Activated T-cell treated with anti-CD3 and anti-CD28 coated beads for 24 hours (primary cell): ENCODE measurements at places on chromosomes 4 and X.

GRCh38 chr4:52247941-52248340, 196.8 kb downstream of the SPATA18 start:
- DNase-seq: no peak

DNA sequence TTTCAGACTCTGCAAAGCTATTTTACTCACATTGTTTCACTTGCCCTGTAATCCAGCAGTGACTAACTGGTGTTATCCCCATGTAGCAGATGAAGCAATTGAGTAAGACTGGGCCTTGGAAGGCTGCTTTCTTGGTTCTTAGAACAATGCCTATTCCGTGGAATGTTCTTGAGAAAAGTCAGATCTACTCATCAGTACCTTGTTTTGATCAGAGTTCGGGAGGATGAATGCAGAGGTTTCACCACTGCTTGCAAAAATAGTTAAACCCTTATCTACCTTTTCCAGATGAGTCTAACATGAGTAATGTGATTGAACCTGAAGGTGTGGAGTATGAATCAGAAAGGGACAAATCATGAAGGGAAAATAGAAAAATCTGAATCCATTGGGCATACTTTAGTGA, 1.8 kb downstream of the MAOB start:
- DNase-seq: no peak

- DNase-seq: no peak
Observed at GRCh38 chr4:186932196-186932595, 208.5 kb upstream of the FAT1 start.

- DNase-seq: no peak
Observed at GRCh38 chrX:72526534-72527508, 45.8 kb downstream of the HDAC8 start.

- DNase-seq: no peak
Observed at GRCh38 chrX:152136312-152136711, 2.1 kb downstream of the MAGEA10 start.

DNA sequence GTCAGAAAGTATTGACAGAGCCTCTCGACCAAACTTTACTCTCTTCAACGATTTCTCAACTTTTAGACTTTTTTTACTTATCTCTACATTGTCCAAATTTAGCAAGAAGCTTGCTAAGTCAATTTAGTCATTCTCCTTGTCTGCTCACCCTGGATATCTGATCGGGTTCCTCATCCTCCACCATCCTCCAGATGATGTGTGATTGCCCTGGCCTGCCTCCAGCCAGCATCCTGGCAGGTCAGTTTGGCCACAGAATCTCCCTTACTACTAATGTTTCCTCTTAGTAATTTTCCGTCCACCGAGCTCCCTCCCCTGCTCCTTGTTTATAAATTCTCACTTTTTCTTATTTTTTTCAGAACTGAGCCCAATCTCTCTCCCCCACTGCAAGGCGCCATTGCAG, 167.9 kb upstream of the ZFP42 start:
- DNase-seq: no peak

DNA sequence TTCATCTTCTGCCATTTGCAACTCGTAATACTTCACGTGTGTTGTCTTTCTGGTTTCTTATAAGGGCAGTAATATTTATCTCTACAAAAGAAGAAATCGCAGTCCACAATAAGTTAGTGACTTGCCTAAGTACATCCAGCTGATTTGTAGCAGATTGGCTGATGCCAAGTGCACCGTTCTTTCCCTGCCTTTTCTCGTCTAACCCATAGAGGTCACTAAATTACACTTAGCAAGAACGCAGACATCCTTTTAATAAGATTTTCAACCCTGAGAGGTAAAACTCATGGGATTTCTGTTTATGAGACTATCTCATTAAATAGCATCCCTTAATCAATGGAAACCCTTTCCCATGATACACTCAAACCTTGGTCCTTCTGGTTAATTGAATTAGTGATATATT, 408.6 kb upstream of the ACTRT1 start:
- DNase-seq: no peak

GRCh38 chr4:126136922-126137781, 822.4 kb downstream of the FAT4 start:
- no peak for DNase-seq

DNA sequence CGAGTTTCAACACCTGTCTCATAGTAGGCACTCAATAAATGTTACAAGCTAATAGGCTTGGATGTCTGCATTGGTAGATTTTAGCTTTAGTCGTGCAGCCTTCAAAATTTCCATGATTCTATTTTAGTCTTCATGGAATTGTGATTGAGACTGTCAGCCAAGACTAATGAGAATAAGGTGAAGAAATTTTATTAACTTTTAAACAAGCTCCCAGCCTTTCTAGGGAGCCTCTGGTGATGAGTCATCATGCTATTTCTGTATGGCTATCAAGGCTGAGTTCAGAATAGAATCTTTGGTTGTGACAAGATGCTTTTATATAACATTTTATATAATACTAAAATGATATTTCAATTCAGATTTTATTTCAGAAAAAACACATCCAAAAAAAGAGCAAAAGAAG, 685.8 kb downstream of the GABRG1 start:
- no peak for DNase-seq

DNA sequence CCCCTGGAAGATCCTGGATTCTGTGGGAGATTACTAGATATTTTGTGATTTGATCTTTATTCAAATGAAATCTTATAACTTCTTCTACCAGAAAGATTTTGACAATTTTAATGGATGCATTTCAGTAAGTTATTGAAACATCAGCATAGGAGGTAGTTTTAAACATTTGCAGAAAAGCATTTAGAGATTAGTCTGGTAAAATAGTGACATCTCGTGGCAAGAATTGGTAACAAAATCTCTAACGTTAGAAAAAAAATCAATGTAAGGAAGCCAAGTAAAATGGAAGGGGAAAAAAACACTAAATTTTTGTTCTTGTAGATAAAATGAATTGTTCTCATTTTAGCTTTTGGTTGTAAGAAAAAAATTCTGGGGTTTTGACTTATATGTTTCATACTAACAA, 73.3 kb downstream of the TASL start:
- DNase-seq: no peak

GRCh38 chr4:95288552-95288951, 260.2 kb downstream of the UNC5C start:
- no peak for DNase-seq

DNA sequence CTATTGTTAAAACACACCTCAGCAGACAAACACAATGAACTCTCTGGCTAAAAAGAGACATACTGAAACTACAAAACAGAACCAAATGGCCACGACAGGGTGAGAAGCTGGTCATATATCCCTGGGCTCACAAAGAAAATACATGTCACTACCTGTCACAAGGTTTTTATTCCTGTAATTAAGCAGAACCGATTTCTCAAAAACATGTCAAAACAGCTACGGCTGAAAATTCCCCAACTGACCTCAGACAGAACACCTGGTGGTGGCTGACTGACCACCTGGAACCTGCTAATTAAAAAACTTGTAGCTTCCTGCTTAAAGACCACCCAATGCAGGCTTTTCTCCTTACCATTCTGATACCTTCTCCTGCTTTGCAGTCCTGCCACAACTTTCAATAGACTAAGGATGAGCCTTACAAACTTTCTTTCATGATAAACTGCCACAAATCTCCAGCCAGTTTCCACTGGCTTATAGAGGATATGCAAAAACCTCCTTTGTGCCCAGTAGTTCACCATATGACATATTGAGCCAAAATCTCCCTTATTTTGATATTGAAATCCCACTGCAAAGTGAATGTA, 571.9 kb downstream of the SPOCK3 start:
- DNase-seq: no peak

- no peak for DNase-seq
Observed at GRCh38 chr4:62301500-62301899, 1101.4 kb downstream of the ADGRL3 start.

GRCh38 chrX:104172121-104172520, 5.9 kb downstream of the FAM199X start:
- no peak for DNase-seq

DNA sequence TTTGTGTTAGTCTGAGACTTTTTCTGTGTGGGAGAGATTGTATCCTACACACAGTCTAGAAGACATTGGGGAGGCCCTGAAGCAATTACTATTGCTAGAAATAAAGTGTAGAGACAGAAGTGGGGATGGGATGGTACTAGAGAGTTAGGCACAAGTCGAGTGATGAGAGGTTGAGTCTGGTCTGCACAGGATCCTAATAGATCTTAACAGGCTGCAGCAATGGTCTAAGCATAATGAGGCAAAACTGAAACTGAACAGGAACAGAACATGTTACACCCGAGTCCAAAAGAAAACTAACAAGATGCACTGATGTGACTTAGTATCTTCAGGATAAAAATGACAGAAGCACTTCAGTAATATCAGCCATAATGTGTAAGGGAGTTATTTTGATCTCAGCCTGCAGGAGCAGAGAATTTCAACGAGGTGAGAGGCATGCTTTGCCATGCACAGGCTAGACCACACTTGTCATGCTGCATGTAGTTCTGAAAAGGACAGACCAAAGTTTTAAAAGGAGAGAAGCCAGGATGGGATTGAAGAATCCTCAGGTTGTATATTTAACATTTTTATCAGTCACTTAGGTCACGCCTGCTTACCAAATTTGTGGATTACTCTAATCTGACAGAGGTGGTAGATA, 205.8 kb upstream of the BOD1L1 start:
- DNase-seq: no peak

GRCh38 chrX:70908541-70908940, at the start of gene TEX11:
Gene TEX11, minus strand, starts transcription at chrX:70908711. Its CDS starts 922 bp downstream, at chrX:70907789.
- no peak for DNase-seq

GRCh38 chrX:16910376-16910775, 36.1 kb upstream of the REPS2 start:
- no peak for DNase-seq

DNA sequence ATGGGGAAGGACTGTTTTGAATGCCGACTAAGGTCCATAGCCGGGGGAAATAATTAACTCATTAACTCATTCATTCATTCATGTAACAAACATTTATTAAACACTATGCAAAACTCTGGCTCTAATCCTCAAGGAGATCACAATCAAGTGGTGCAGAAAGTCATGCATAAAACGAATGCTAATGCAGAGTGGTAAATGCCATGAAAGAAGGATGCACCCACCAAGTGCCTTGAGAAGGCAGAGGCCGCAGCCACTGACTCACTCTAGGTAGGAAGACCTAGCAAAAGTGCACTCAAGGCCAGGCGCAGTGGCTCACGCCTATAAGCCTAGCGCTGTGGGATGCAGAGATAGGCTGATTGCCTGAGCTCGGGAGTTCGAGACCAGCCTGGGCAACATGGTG, 22.9 kb downstream of the SLITRK2 start:
- no peak for DNase-seq

GRCh38 chrX:138711399-138712347, at the start of gene FGF13:
Gene FGF13, minus strand, starts transcription at chrX:138711717. Its CDS starts 714 bp downstream, at chrX:138711003.
- DNase-seq: no peak
